ENCODE measurements at places on chromosomes 3 and 15.
A peak's percentile ranks its signal among the peaks of the same experiment; 100 is the strongest.

GRCh38 chr15:34206011-34206410, 3.9 kb downstream of the KATNBL1 start:
- DNase-seq, result no peak

- DNase-seq, result no peak
Measured at GRCh38 chr3:140396110-140396509, 281.8 kb upstream of the TRIM42 start.

DNA sequence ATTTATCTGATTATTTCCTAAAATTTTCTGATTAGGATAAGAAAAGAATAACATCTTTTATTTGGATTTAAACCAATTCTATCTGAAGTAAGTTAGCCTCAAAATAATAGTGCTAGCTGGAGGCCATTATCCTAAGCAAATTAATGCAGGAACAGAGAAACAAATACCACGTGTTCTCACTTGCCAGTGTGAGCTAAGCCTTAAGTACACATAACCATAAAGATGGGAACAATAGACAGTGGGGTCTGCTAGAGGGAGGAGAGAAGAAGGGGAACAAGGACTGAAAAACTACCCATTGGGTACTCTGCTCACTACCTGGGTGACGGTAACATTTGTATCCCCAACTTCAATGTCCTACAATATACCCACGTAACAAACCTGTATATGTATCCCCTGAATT, 31.3 kb upstream of the LYSMD4 start:
- no peak for DNase-seq

DNA sequence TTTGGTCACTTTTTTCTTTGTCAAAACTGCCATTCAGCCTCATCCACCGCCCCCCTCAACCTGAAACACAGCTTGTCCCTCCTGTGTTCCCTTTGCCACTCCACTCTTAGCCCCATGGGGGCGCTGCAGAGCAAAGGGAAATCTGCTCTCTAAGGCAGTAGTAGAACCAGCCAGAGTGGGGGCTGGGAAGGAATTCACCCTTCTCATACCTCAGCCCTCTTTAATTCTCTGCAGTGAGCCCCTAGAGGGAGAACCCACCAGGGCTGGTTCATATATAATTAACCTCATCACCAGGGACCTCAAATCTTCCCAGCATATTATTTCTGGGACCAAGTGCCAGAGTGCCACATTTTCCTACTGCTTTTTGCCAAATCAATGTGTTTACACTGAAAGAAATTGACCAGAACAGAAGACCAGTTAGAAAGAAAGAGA, 2.8 kb upstream of the BCL6 start:
- peak; percentile 81 for DNase-seq

GRCh38 chr3:149784064-149784704, 8.2 kb downstream of the ANKUB1 start:
- no peak for DNase-seq

DNA sequence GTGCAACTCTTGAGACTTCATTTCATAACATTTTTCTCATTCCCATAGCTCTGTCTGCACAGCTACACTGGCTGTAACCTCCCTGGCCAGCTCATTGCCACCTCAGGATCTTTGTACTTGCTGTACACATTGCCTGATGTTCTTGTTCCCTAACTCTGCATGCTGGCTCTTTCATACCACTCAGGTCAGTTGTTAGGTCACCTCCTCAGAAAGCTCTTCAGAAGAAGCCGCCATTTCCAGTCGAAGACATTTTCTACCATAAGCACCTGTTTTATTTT, 176.2 kb downstream of the AKAP13 start:
- no peak for DNase-seq

DNA sequence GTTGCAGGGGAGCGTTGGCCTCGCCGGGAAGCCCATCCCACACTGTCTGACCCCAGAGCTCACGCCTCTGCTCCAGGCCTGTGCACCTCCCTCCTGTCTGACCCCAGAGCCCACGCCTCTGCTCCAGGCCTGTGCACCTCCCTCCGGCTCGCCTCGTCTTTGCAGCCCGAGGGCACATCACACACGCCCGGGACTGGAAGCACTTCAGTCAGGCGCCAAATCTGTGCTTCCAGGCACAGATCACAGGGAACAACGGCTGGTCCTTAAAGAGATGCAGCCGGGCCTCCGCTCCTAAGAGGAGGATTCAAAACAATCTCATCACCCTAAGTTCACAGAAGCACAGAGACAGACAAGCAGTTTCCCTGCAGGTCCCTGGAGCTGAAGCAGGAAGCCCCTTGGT, 103.0 kb upstream of the RPL32 start:
- no peak for DNase-seq

DNA sequence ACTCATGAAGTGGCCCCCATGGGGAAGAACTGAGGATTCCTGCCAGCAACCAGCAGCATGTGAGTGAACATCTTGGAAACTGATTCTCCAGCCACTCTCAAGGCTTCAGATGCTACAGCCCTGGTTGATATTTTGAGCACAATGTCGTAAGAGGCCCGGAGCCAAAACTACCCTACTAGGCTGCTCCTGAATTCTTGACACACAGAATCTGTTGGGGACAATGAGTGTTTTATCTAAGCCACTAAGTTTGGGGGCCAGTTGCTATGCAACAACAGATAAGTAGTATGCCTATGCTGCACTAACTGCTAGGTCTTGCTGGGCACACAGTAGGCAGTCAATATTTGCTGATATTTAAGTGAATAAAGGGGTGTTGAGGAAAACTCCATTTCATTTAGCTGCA, 89.9 kb upstream of the CHL1 start:
- DNase-seq, result no peak

GRCh38 chr15:84151205-84151931, 84.2 kb upstream of the GOLGA6L4 start:
- DNase-seq, result no peak

DNA sequence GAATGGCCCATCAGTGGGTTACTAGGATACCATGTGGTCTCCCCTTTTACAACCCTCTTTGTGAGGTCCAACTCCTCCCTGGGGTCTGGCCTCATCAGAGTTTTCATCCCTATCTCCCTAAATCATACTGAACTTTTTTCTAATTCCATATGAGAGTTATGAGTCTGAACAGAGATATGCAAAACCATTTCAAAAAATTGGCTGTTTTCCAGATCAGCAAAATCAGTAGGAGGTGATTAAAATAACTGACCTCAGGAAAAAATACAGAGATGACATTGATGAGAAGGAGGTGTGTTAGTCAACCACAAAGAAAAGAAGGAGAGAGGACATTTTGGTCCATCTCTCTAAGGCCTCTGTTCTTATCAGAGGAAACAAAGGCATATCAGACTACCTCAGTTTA, 200.8 kb upstream of the CFAP20DC start:
- DNase-seq, result no peak

DNA sequence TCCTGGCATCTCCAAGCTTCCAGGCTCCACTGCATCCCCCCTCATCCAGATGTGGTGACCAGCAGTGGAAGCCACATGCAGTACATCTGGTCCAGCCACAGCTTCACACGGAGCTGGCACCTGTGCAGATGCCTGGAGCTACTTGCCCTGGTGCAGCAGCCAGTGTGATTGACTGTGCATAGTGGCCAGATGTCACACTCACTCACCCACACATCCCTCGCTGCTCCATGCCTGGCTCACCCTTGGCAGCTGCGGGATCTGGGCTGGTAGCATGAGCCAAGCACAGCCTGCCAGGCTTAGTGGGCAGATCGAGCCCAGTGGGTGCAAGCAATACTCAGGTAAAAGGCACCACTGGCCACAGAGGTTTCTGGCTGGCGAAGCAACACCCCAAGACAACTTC, 398.0 kb upstream of the CNTN4 start:
- DNase-seq, result no peak

GRCh38 chr15:100141311-100142001, 200.3 kb downstream of the ADAMTS17 start:
- DNase-seq, result no peak

- DNase-seq, result no peak
Measured at GRCh38 chr15:33894193-33894592, 74.1 kb upstream of the CHRM5 start.

GRCh38 chr3:186786922-186787321, 3.5 kb downstream of the EIF4A2 start:
- DNase-seq, result no peak

DNA sequence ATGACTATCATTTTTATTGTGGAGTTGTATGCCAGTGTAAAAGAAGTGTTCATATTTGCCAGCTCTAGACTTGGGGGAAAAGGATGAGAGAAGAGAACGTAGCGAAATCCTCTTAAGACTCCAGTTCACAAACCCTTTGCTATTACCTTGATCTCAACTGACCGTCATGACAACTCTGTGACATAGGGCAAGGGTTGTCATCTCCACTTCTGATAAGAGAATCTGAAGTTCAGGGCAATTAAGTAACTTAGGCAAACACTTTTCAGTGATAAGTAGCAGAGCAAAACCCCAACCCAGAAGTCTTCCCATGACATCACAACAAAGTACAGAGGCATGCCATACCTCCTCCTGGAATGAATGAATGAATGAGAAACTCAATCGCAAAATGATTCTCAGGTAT, 40.3 kb upstream of the WNT5A start:
- DNase-seq, result no peak

DNA sequence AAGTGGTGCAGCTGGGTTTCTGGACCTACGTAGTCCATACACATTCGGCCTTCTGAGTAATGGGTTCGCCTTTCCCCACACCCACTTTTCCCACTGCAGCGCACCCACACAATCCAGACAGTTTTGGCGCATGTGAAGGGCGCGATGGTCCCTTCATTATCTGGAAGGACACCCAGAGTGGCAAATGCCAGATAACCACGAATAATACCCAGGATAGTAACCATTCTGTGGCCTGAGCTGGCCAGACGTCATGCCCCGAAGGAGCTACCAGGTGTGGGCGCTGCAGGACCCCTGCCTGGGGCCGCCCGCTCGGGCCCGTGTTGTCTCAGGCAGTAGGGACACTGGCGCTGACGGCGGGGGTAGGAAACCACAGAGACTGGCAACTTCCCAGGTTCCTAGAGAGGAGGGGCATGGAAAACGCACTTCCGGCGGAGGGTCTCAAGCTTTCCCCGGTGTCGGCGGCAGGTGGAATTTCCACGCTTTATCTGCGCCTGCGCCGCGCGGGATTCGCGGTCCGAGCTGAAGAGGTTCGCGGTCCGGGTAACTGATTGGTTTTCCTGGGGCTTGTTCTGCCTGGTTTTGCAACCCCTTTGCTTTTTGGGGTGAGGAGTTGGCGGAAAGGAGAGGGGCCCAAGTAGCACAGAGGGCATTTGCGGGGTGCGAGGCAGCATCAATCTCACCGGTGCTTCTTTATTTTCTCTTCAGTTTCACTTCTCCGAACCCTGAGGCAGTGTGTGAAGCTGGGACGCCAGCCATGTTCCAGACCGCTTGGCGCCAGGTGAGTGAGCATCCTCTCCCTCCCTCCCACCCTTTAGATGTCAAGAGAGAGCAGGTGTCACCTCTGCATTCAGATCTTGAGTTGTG, at the start of gene ZNF620:
Gene ZNF620, plus strand, starts transcription at position 441 of the 864 bp plus-strand sequence. Its CDS starts 314 bp downstream, at position 755.
- peak; percentile 28 for DNase-seq

DNA sequence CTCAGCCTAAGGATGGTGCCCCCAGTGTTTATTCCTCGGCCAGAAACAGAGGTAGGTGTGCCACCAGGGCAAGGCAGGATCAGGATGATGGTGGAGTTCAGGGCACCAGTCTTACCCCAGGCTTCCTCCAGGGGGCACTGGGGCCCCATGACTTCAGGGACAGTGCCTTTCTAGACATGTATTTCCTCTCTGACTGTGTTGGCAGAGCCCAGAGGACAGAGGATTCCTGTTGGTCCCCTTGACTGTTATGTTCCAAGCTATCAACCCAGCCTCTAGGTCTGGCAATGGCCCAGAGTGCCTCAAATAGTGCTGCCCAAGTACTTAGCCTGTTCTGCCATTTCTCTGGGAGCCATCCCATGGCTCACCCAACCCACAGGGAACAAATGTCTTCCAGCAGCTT, 2.8 kb downstream of the HEMK1 start:
- DNase-seq, result peak; percentile 64

- no peak for DNase-seq
Measured at GRCh38 chr3:192188218-192188835, 539.0 kb downstream of the FGF12 start.

GRCh38 chr15:75129788-75130187, 71.9 kb upstream of the C15orf39 start:
- no peak for DNase-seq

- DNase-seq, result no peak
Measured at GRCh38 chr15:41647262-41647661, 12.9 kb upstream of the MGA start.

GRCh38 chr15:79849789-79850188, 47.0 kb downstream of the MTHFS start:
- no peak for DNase-seq

- DNase-seq, result no peak
Measured at GRCh38 chr15:92277776-92278175, 115.9 kb upstream of the ST8SIA2 start.

GRCh38 chr15:82917249-82917648, 35.3 kb downstream of the HOMER2 start:
- no peak for DNase-seq

- DNase-seq, result no peak
Measured at GRCh38 chr3:110754212-110754916, 317.3 kb upstream of the NECTIN3 start.

- DNase-seq, result no peak
Measured at GRCh38 chr3:72350761-72351505, 497.3 kb downstream of the SHQ1 start.

DNA sequence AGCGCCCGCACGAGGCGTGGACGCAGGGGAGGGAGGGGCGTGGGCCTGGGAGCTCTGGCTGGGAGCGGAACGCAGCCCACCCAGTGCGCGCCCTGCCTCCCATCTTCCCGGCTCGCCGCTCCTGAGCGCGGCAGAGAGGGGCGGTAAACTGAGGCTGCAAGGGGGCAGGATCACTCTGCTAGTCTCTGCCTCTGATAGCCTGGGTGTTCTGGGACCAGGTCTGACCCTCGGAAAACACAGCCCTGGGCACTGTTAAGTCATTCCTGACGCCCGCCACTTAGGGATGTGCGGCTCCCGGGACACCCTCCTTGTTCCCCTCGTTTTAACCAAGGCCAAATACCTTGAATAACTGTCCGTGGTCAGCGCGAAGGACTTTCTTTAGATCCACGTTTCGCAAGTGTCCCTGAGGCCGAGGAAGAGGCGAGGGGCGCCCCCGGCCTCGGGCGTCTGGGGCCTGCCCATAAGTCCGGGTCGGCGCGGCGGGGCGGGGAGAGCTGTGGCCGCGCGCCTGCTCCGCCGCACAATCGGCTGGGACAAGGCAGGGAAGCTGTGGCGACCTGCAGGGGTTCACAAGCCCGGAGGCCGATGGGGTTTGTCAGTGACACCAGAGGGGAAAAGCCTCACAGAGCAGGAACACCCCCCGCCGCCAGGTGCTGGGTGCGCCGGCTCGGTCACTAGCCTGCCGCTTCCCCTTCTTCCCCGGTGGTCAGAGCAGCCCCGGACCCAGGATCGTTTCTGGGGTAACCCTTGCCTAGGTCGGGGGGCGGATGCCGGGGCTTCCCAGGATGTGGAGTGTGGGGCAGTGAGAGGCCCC, 1.5 kb downstream of the ITPKA start:
- DNase-seq, result no peak

GRCh38 chr15:59501597-59501996, 63.6 kb downstream of the FAM81A start:
- DNase-seq, result no peak

DNA sequence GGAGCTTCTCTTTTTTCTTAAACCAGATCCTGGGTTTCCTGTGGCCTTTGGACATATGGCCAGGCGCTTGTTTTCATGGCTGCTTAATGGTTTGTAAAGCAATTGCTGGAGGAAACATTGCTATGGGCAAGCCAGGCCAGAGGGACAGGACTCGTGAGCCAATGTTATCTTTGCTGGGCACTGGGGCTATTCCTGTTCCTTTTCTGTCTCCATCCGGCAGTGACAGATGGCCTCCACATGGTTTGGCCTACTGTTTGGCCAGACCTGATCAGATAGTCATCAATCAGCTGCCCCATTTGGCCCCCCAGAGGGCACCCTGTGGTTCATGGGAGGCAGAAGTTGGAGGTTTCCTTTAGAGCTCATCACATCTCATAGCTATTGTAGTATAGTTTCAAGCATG, 326.1 kb upstream of the ROPN1 start:
- no peak for DNase-seq

Data from stimulated activated CD8-positive, alpha-beta memory T cell treated with anti-CD3 and anti-CD28 coated beads, Interleukin-2, amount 100 ng/mL, for 1 hour (primary cell).